ENCODE measurements at places on chromosomes 13 and 19.
A peak's percentile ranks its signal among the peaks of the same experiment; 100 is the strongest.

- no peak for DNase-seq
Measured at GRCh38 chr19:1806184-1807029, 5.7 kb downstream of the ATP8B3 start.

DNA sequence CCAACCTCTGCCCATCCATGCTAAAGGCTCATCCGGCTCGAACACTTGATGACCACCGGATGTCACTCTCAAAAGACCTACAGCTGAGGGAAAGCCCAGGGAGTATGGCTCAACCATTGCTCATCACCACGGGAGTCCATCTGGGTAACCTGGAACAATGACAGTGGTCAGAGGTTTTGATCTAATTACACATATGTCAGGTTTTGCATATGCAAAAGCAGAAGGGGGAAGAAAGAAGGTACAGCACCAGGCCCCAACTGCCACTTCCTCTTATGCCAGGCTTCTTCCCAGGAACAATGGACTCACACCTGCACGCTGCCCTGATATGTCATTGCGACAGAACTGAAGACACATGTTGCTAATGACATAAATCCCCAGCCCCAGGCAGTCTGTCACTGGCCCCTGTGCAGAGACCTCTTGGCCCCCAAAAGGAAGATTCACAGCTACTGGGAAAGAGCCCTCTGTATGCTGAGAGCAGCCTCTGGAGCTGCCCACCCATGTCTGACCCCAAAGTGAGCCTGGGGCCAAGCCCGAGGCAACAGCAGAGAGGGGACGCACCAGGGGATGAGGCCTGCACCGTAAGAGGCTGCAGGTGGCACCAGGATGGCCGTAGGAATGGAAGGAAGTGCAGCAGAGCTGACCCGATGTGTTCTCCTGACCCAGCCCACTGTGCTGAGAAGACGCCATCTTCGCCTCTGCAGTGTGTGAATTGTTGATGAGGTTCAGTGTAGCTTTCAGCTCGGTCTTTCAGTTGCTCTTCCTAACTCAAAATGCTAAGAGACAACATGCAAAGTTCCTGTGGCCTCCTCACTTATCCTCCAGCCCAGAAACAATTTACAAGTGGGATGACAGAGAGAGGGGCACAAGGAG lies 26.3 kb downstream of the EPS15L1 start:
- no peak for DNase-seq

- no peak for DNase-seq
Measured at GRCh38 chr13:85567909-85568308, 231.3 kb downstream of the SLITRK6 start.

GRCh38 chr13:113729187-113730019 lies 29.6 kb upstream of the TMEM255B start:
- no peak for DNase-seq

- DNase-seq: no peak
Measured at GRCh38 chr19:49936549-49936948, 7.2 kb upstream of the NUP62 start.

DNA sequence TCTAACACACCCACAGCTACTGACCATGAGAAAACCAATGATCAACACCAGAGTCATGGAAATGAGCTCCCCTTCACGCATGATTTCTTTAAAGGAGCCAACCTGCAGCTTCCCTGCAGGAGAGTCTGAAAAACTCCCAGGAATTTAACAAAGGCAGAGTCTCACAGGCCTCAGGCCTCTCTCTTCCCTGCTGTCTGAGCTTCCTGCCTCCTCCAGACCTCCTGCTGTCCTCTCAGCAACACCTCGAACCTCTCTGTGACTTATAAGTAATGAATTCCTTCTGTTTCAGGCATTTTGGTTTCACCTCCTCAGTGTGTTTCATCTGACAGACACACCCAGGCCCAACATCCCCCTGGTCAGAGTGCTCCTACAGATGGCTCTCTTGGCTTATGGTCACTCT lies 1044.4 kb downstream of the UQCRFS1 start:
- DNase-seq: no peak

GRCh38 chr19:48553676-48554384 lies 1.9 kb downstream of the SULT2B1 start:
- no peak for DNase-seq

DNA sequence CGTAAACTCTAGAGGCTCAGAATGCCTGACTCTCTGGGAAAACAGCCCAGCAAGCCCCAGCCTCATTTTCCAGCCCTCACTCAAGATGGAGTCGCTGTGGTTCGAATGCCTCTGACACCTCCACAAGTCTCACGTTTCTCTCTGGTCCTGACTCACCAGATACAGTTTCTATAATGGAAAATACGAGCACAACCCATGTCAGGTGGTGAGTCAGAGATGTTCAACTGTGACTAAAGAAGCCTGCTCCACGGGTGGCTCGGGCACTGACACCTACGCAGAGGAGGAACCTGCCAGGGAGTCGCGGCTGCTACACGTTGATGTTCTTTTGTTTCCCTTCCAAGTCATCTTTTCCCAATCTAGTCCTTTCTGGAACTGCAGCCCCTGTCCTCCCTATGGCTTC lies 87.1 kb upstream of the STK24 start:
- DNase-seq: peak; percentile 15

- no peak for DNase-seq
Measured at GRCh38 chr19:10761443-10762250, 43.8 kb downstream of the DNM2 start.

- DNase-seq: no peak
Measured at GRCh38 chr13:113552079-113552478, 32.5 kb upstream of the TFDP1 start.

- no peak for DNase-seq
Measured at GRCh38 chr13:65594298-65594781, 1635.8 kb downstream of the PCDH9 start.

- DNase-seq: no peak
Measured at GRCh38 chr19:55704494-55705245, 29.6 kb downstream of the EPN1 start.

GRCh38 chr13:112688560-112689302 lies 1.1 kb upstream of the ATP11A start:
- no peak for DNase-seq

GRCh38 chr13:39486758-39487157 lies 116.2 kb downstream of the LHFPL6 start:
- no peak for DNase-seq

GRCh38 chr13:49495783-49496762 lies at the start of gene PHF11:
PHF11 (plus strand) TSS chr13:49495953; CDS start chr13:49496002, 49 bp downstream.
- peak; percentile 80 for DNase-seq

DNA sequence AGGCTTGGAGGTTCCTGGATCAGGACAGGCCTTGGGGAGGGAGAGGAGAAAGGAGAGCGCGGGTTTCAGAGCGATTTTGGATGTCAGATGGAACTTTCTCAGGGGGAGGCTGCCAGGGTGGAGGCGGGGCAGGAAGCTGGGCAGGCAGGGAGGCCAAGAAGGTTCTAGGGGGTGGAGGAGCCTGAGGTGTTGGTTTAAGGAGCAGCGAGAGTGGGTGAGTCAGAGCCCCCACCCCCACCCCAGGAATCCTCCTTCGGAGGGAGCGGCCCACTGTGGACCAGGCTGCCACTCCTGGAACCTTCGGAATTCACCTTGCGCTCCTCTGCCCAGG lies 15.9 kb upstream of the NOP53 start:
- DNase-seq: no peak

- DNase-seq: no peak
Measured at GRCh38 chr19:36136964-36137686, 2.7 kb upstream of the CAPNS1 start.

DNA sequence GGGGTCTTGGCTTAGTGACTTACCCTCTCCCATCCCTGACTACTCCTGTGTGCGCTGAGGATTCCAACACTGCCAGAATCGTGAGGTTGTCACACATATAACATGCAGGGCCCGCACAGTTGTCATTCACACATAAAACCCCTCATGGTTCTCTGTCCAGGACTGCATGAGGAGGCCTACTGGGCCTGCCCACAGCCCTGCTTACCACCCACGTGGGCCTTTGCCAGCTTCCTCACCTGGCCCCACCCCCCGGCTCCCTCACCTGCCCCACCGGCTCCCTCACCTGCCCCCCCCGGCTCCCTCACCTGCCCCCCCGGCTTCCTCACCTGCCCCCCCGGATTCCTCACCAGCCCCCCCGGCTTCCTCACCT lies 197.2 kb downstream of the TEX29 start:
- DNase-seq: no peak

DNA sequence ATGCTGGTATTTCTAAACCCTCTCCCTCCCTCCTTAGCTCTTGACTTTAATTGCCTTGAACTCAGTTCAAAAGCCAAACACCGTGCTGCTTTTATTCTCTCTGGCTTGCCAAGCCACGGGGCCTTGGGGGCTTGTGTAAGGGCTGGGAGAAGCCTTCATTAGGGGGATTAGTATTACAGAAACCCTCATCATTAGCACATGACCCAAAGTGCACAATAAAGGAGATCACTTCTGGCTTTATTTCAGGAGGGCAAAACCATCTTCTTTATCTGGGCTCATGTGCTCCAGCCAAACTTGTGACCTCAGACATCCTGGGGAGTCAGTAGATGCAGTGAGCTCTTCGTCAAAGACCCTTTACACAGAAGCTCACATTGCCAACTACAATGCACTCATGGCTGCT lies at the start of gene DCT:
Gene DCT (minus strand): TSS at position 67 of the 400 bp plus-strand sequence. CDS start 427 bp downstream, outside the sequence.
- DNase-seq: no peak

- DNase-seq: no peak
Measured at GRCh38 chr13:54611390-54611789, 1582.8 kb downstream of the OLFM4 start.

- DNase-seq: no peak
Measured at GRCh38 chr13:23949200-23949599, 51.9 kb upstream of the C1QTNF9B start.

- no peak for DNase-seq
Measured at GRCh38 chr19:709965-710571, 1.3 kb downstream of the PALM start.

DNA sequence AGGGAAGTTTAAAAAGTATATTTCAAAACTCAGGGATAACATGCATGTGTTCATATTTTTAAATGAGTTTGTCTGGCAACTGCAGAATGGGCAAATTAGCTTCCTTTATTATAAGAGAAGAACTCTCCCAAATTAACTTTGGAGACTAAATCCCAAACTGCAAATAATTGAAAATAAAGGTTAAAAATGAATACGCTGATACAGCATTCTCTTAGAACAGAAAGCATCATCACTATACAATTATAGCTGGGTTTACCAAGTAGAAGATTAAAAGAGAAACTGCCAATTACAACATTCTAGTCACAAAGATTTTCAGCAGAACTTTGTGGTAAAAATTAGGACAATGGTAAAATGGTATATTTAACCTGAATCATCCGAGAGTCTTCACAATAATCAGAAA lies 73.3 kb downstream of the OLFM4 start:
- DNase-seq: no peak

DNA sequence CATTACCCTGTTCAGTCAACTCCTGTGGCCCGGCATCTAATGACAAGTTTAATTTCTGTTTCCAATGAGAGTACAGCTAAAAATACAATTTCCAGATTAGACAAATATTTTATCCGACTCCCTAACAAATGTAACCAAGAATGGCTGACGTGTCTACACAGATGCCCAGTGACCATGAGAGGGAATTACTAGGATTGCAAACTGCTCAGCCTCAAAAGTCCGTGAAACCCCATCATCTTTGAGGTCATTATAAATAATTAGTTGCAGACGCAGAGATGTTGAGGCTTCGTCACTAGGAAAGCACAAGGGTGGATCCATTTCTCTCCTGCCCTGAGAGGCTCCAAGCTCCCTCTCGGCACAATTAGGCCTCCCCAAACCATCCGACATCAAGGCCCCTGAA lies 104.1 kb upstream of the ZNF507 start:
- no peak for DNase-seq

DNA sequence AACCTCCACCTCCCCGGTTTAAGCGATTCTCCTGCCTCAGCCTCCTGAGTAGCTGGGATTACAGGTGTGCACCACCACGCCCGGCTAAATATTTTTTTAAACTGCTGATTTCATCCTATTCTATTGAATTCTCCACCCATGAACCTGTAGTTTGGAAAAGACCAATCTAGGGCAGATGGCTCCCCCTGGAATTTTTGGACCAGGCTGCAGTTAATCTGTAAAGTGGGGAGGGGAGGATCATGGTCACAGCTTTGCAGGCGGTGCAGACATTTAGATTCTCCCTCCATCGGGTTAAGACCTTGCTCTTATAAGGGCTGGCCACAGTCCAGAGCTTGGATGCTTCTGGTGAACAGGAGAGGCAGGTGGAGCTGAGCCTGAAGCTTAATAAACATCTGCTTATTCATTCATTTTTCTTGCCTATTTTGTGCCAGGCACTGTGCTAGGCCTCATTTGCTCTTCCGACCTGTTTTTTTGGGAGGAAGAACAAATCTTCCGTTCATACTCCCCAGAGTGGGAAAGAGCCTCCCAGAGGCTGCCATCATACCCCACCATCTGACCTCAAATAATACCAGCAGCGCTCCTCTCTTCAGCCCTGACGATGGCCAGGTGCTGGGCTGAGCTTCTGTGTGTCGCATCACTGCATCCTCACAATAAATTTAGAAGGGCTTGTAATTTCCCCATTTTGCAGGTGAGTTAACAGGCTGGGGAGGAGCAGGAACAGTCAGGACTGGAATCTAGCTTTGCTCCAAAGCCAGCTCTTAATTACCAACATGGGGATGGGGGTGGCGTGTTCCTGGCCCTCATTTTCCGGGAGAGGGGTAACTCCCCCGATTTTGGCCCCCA lies 902 bp upstream of the CCDC106 start:
- DNase-seq: no peak

GRCh38 chr13:36454987-36455386 lies 22.7 kb downstream of the CCNA1 start:
- no peak for DNase-seq

DNA sequence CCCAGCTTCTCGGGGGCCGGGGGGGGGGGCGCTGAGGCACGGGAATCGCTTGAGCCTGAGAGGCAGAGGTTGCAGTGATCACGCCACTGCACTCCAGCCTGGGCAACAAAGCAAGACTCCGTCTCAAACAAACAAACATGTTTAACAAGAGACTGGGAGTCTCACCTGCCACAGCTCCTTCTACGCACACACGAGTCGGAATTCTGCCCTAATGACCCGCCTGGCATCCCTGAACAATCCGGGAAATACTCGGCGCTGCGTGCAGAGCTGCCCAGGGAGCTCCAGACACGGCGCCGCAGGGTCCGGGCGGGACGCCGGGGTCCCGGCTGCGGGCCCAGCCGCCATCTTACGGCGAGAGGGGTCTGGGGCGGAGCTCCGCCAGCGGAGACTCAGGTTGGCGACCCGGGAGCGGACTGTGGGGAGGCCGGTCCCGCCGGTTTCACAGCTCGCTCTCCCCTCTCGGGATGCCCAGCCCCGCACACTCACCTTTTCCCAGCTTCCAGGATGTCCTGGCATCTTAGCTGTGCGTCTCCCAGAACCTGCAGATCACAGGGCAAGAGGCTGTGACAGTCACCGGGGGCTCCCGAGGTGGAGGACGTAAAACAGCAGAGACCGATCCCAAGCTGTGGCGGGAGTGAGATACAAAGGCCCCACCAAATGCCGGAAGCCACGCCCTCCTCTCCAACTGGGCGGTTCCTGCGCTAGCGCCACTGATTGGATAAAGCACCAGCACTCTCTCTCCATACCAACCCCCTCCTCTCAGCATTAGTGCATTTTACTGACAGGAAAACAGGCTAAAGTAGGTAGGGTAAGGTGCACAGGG lies 23.6 kb upstream of the ZNF724 start:
- DNase-seq: peak; percentile 86

Measured in activated gamma-delta T cell treated with anti-CD3 and anti-CD28 coated beads, Interleukin-2, amount 50 U/mL, for 16 hours (primary cell).